Occipital lobe (tissue), 3 donors: ENCODE measurements at places on chromosomes 1 and 21.

DNA sequence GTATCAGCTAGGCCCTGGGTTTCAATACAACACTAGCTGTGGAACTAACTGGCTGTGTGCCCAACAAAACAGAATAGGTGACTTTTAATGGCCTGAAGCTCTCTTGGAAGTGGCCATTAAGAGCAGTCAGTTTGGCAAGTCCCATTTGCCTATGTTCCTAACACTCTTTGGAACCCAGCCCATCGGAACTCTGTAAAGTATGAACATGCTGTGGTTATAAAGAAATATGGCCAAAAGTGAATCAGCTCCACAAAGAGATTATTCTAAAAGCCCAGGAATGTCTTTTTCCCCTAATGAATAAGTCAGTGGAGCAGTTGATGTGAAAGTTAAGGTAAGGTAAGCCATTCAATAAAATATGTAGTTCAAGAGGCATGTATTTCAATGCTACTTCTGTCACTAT is 223.7 kb upstream of the ADAMTS5 start:
- DNase-seq = no peak

GRCh38 chr1:119326251-119326650 is 42.3 kb upstream of the HAO2 start:
- DNase-seq = no peak

DNA sequence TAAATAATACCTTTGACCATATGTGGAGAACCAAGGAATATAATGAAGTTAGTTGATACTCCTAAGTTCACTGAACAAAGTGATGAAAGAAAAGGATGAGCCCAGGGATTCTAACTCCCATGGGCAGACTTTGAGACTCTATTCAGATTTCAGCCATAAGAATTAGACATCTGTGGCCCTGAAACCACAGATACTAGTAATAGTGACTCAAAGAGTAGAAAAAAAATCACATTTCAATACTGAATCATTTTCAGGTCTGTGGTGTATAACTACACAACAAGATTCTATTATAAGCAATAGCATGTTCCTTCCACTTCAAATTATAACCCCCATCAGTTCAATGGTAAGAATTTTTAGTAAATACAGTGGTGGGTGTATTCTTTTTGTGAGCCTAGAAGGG is 16.4 kb upstream of the F13B start:
- no peak for DNase-seq

- no peak for DNase-seq
Measured at GRCh38 chr1:71390518-71390917, 309.7 kb upstream of the ZRANB2 start.

GRCh38 chr1:231091831-231092301 is 51.8 kb upstream of the FAM89A start:
- DNase-seq = no peak

- no peak for DNase-seq
Measured at GRCh38 chr1:204574016-204574864, 58.0 kb downstream of the MDM4 start.
